ENCODE measurements at places on chromosomes 1 and 21. TPM values are rescaled to one million over a fixed set of nuclear protein-coding genes. Genes with fewer than 3 reads are reported as not detected.

The LDLRAD1 gene
- not detected for total RNA-seq

GRCh38 chr1:8122160-8122476 is 96.0 kb upstream of the ERRFI1 start:
- DNase-seq, result no peak

The GJA5 gene
- total RNA-seq, result not detected

DNA sequence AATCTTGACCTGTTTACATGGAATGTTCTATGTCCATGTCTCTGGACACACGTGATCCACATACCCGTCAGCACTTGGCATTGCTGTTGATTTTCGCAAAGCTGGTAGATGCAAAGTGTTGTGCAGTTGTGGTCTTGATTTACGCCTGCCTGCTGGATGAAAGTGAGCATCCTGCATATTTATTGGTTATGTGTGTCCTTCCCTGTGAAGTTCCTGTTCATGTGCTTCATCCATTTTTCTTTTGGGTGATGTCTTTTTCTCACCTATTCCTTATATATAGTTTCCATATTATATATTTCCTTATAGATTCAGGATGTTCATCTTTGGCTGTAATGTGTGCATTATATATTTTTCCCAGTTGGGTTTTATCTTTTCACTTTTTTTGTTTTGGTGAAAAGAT is 6.5 kb downstream of the AGPAT3 start:
- DNase-seq, result no peak

The KRTAP12-2 gene
- not detected for total RNA-seq

Measured in osteocyte (in vitro differentiated cells).